ENCODE measurements at places on chromosomes 1 and 21.

DNA sequence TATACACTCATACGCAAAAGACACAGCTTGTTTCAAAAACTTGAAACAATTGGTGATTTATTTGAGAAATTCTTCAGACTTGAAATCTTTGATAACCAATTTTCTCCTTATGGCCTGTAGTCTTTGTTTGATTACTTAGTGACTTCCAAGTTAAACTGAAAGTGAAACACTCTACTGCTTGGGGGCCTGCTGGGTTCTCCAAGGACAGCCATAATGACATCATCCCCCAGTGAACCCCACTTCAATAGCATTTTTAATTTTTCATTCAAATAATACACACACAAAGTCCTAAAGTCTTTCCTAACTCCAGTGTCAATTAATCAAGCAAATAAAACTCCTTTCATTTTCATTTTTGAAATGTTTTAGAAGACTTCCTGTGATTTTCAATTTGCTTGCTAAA is 59.2 kb downstream of the KRTAP19-8 start:
- DNase-seq, result no peak

DNA sequence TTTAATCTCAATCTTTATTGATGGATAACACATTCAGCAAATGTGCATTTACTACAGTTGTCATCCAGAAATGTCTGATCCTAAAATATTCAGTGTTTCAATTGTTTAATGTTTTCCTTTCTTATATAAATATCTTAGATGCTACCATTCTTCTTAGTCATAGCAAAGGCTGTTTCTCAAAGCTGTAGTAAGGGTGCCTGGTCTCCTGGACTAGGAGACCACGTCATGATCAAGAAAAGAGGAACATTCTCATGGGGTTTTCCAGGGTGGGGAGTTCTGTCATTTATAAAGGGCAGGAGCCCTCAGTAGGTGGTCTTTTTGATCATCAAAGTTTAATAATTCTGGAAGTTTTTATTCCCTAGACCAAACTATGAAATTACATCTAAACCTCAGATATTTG is 292.8 kb downstream of the HMCN1 start:
- no peak for DNase-seq

DNA sequence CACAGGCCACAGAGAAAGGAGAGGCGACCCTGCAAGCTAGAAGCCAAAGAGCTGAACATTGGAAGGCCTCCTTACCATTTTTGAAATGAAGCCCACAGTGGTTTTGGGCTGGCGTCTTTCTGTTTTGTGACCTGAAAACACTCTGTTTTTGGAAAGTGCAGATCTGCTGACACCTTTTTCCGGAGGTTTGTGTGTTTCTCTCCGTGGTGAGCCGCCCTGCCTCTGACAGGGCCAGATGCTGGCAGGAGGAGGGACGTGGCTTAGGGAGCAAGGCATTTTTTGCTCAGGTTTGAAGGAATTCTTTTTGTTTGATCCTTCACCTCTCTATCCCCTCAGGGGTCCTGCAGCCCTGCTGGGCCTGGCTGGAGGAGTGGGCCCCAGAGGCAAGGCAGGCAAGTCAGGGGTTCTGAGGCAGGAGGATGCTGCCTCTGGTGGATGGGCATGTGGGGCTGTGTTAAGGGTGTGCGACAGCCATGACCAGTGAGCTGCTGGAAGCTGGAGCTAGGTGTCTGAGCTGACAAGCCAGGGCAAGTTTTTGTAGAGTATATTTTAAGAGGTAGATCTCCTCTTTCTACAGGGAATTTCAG is 133.8 kb downstream of the CAMTA1 start:
- DNase-seq, result no peak

DNA sequence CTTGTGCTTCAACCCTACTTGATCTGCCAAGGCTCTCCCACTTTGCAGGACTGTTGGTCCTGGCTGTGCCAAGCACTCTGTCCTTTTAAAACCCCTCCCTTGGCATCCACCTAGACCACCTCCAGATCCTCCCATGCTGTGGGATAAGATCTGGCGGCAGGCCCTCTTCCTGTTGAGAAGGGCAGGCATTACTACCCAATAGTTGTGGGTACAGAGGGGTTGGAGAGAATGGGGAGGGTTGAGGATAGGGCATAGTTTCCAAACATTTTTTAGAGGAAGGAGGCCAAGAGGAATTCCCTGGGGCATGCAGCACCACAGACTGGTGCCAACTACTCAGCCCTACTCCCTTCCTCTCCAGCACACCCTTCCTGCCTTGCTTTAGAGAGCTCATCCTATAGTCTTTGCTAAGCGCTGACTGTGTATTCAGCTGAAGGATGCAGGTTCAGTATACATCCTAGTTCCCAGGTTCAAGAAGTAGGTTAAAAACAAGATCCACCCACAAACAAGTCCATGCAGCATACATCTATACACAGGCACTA is 70.7 kb downstream of the TRABD2B start:
- no peak for DNase-seq

- no peak for DNase-seq
Observed at GRCh38 chr1:11449100-11449403, 29.9 kb upstream of the DISP3 start.

DNA sequence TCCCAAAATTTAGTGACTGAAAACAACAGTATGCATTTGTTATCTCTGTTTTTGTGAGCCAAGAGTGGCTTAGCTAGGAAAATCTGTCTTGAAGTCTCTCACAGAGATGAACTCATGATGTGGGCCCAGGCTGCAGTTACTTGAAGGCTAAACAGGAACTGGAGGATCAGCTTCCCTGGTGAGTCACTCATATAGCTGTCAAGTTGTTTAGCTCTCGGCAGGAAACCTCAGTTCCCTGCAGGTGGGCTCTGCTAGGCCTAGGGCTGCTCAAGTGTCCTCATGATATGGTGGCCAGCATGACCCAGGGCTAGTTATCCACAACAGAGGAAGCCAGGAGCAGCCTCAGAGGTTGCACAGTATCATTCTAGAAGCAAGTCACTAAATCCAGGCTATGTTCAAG is 30.2 kb upstream of the DDX59 start:
- peak; percentile 17 for DNase-seq

GRCh38 chr1:170727963-170728362 is 64.0 kb downstream of the PRRX1 start:
- DNase-seq, result no peak

- DNase-seq, result no peak
Observed at GRCh38 chr1:172607145-172607544, 51.8 kb upstream of the FASLG start.

All from NCI-H345 (cell line).